Stimulated activated naive B cell treated with anti-CD40 and anti-IgM and Interleukin-4, amounts not matched to agents 10 μg/mL and 1 μg/mL and 100 μg/mL, for 72 hours (primary cell): ENCODE measurements at places on chromosomes 13 and 19.

- peaks cover 25% of the 10 kb centered on the region for H3K4me1 ChIP-seq
- H3K27me3 ChIP-seq, result no peaks in the 10 kb centered on the region
- no peak overlapping the region for H3K27ac ChIP-seq
- H3K4me3 ChIP-seq, result no peak overlapping the region
Measured at GRCh38 chr13:95745752-95746151, 68.8 kb downstream of the DNAJC3 start.

- no peaks in the 10 kb centered on the region for H3K27me3 ChIP-seq
- no peak for DNase-seq
- peaks cover 23% of the 10 kb centered on the region for H3K36me3 ChIP-seq
- H3K4me1 ChIP-seq, result no peaks in the 10 kb centered on the region
- H3K27ac ChIP-seq, result no peak overlapping the region
- no peak overlapping the region for H3K4me3 ChIP-seq
Measured at GRCh38 chr13:75607447-75607846, 28.7 kb upstream of the LMO7 start.

GRCh38 chr19:47663435-47663910 is 49.7 kb upstream of the EHD2 start:
- H3K27me3 ChIP-seq, result no peaks in the 10 kb centered on the region
- no peak overlapping the region for H3K4me3 ChIP-seq
- peaks cover 16% of the 10 kb centered on the region for H3K4me1 ChIP-seq
- no peak overlapping the region for H3K27ac ChIP-seq

DNA sequence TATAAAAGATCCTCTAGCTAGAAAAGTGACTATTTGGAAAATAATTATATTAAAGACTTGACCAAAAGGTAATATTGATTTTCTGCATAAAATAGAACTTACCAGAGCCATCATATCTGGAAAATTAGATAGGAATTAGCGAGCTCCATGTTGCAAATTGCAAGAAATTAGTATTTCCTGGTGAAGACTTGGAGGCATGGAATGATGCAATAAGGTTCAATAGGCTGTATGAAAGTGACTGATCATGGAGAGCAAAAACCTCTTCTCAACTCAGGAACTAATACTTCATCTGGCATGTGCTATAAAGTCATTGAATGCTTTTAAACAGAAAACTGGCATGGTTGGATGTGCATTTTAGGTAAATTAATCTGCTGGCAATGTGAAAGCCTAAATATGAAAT is 66.3 kb upstream of the UFM1 start:
- no peak overlapping the region for H3K4me3 ChIP-seq
- H3K27me3 ChIP-seq, result no peaks in the 10 kb centered on the region
- no peaks in the 10 kb centered on the region for H3K4me1 ChIP-seq
- DNase-seq, result no peak
- H3K27ac ChIP-seq, result no peak overlapping the region

DNA sequence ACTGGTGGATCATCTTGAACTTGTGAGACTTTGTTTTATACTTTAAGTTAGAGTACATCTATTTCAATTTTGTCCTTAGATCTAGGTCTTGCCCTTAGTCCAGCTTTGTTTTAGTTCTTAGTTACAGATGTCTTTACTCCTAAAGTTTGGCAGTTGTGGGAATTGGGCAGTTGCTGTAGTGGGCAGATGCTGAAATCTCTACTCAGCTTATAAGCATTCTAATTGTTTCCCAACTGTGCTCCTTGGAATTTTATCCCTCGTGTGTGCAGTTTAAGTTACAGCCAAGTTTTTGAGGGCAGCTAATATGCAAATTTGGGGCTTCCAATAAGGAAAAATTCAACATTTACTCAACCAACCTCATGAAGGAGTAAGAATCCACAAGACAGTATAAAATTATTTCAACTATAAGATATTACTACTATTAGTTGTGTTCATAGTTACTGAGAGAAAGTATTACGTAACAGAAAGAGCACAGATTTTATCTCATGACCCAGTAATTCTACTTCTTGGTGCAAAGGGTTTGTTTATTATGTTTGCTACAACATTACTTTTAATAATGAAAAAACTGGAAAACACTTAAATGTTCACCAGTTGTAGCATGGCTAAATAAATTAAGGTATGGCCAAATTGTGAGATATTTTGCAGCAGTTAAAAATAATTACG is 32.9 kb downstream of the CCDC122 start:
- no peaks in the 10 kb centered on the region for H3K27me3 ChIP-seq
- H3K36me3 ChIP-seq, result peaks cover 25% of the 10 kb centered on the region
- no peak for DNase-seq
- H3K27ac ChIP-seq, result no peak overlapping the region
- no peak overlapping the region for H3K4me3 ChIP-seq
